ENCODE measurements at places on chromosomes 16 and 17.
A peak's percentile ranks its signal among the peaks of the same experiment; 100 is the strongest.

DNA sequence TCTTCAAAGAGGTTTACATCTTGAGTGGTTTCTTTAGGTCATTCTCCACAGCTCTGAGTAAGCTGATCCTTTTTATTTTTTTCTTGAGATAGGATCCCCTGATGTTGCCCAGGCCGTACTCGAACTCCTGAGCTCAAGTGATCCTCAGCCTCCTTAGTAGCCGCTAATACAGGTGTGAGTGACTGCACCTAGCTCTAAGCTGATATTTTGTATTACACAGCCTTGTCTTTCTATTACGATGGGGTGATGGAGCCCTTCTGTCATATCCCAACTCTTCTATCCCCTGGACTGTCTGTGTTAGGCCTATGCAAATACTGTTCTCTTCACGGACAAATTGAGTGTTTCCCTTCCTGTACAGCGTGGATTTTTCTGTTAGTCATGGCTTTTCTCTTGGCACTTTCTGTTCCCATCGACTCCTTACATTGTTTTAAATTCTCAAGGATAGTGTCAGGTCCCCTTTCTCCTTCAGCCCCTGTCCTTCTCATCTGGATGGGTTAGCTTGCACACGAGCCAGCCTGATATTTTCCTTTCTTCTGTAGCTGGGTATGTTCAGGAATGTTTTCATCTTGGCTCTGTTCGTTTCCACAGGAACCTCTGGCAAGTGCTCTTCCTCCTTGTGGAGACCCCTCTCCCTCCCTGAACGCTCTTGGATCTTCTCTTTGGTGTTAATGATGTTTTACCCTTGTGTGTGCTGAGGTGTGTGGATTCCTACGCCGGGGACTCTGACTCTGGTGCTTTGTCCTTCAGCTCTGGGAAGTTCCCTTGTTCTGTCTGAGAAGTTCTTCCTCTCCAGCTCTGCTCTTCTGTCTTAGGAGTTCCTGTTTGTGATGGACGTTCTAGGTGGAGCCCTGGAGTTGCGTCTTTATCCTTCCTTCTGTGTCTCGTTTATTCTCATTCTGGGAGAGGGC lies 2.3 kb downstream of the BANP start:
- H3K36me3 ChIP-seq: peaks cover 41% of the 10 kb centered on the region
- H3K27me3 ChIP-seq: no peaks in the 10 kb centered on the region
- peak overlapping the region; percentile 50 for H3K4me3 ChIP-seq

- no peak overlapping the region for H3K4me3 ChIP-seq
- DNase-seq: no peak
- H3K27ac ChIP-seq: no peak overlapping the region
- H3K36me3 ChIP-seq: no peaks in the 10 kb centered on the region
Observed at GRCh38 chr16:12343913-12344312, 367.4 kb downstream of the SNX29 start.

- no peak for DNase-seq
- no peaks in the 10 kb centered on the region for H3K36me3 ChIP-seq
Observed at GRCh38 chr17:10879190-10879836, 41.4 kb upstream of the PIRT start.

DNA sequence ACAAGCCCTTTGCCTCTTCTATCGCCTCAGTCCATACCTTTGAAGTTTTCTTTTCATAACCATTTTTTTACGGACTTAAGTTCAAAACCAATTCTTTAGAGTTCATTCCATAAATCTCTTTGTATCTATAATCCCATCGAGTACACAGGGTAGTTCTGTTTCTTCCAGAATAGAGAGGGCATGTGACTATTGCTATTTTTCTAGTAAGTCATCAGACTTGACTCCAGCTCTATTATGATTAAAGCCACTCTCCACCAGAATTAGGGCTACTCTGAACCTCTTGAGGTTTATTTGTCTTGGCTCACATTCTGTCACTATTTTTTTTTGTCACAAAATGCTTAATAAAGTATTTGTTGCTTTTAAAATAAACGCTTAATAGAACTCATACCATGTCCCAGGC lies 191.9 kb upstream of the AXIN2 start:
- H3K4me3 ChIP-seq: no peak overlapping the region
- peaks cover 9% of the 10 kb centered on the region for H3K4me1 ChIP-seq
- no peak overlapping the region for H3K27ac ChIP-seq
- no peak for DNase-seq
- no peaks in the 10 kb centered on the region for H3K36me3 ChIP-seq

DNA sequence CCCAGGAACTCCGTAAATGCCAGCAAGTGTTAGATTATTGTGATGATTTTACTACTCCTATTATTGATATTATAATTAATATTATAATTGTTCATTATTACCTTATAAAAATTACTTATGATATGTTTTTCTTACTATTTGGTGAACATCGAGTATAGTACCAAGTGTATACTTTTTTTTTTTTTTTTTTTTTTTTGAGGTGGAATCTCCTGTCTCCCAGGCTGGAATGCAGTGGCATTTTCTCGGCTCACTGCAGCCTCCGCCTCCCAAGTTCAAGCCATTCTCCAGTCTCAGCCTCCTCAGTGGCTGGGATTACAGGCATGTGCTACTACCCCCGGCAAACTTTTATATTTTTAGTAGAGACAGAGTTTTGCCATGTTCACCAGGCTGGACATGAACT lies 347.0 kb downstream of the WWOX start:
- H3K36me3 ChIP-seq: no peaks in the 10 kb centered on the region
- no peaks in the 10 kb centered on the region for H3K27me3 ChIP-seq
- no peak overlapping the region for H3K27ac ChIP-seq

- H3K27me3 ChIP-seq: peaks cover 4% of the 10 kb centered on the region
- peaks cover 7% of the 10 kb centered on the region for H3K36me3 ChIP-seq
- H3K27ac ChIP-seq: peak overlapping the region; percentile 62
- H3K4me3 ChIP-seq: peak overlapping the region; percentile 94
- H3K4me1 ChIP-seq: peaks cover 55% of the 10 kb centered on the region
Observed at GRCh38 chr17:27457360-27457715, 1.1 kb downstream of the KSR1 start.

- no peaks in the 10 kb centered on the region for H3K27me3 ChIP-seq
- no peak for DNase-seq
- no peaks in the 10 kb centered on the region for H3K36me3 ChIP-seq
- H3K4me3 ChIP-seq: no peak overlapping the region
- H3K4me1 ChIP-seq: no peaks in the 10 kb centered on the region
Observed at GRCh38 chr17:9162275-9162985, 141.1 kb downstream of the NTN1 start.

- H3K4me3 ChIP-seq: no peak overlapping the region
- DNase-seq: no peak
- H3K27ac ChIP-seq: no peak overlapping the region
- H3K27me3 ChIP-seq: peaks cover 3% of the 10 kb centered on the region
Observed at GRCh38 chr17:16999931-17000625, 28.2 kb upstream of the TNFRSF13B start.

DNA sequence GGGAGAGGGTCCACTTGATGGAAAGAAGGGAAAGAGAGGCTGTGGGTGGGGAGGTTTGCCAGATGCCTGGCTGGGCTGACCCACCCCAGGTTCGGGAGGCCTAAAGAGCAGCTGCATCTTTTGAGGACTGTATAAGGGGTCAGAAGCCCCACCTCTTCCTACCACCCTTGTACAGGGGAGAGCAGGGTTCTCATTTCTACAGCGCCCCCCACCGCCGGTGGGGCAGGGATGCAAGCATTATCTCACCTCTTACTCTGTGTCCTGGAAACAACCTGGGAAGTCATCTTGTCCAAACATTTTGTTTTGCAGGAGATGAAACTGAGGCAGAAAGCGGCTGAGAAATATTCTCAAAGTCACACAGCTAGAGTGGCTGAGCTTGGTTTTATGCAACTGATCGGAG lies 22.5 kb upstream of the CCDC182 start:
- DNase-seq: no peak
- peaks cover 3% of the 10 kb centered on the region for H3K36me3 ChIP-seq
- no peaks in the 10 kb centered on the region for H3K4me1 ChIP-seq

- H3K4me3 ChIP-seq: no peak overlapping the region
- H3K36me3 ChIP-seq: peaks cover 43% of the 10 kb centered on the region
- peak overlapping the region; percentile 29 for H3K27ac ChIP-seq
- H3K27me3 ChIP-seq: no peaks in the 10 kb centered on the region
- peaks cover 13% of the 10 kb centered on the region for H3K4me1 ChIP-seq
- DNase-seq: no peak
Observed at GRCh38 chr16:1651974-1652312, 26.1 kb upstream of the JPT2 start.

- H3K36me3 ChIP-seq: peaks cover 2% of the 10 kb centered on the region
- H3K27ac ChIP-seq: no peak overlapping the region
- DNase-seq: no peak
- H3K27me3 ChIP-seq: no peaks in the 10 kb centered on the region
Observed at GRCh38 chr17:67490471-67490870, 113.4 kb downstream of the PITPNC1 start.

DNA sequence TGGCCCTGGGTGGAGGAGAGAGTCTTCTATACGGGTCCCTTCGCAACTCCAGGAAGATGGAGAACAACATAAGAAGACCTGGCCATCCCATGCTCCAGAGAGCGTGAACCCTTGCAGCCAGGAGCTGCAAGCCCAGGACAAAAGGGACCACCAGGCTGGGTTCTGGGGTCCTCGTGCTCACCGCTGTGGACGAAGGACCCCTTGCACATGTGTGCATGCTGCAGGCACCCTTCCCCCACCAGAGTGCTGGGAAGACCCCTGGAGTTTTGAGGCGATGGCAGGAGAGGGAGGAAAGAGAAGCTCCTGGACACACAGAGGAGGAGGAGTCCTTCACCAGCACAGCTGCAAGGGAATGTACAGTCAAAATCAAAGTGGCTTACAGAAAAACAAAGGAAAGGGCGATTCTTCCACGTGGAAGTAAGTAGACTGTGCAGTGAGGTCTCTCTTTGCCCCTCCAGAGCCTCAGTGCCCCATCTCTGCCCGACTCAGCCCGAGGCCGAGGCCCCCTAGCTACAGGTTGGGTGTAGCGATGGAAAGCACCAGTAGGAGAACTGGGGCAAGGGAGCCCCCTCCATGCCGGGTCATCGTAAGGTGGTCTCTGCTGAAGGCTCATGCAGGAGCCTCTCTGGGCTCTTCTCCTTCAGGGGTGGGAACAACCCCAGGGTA lies 51.3 kb downstream of the PIMREG start:
- peaks cover 10% of the 10 kb centered on the region for H3K27me3 ChIP-seq
- no peak for DNase-seq
- peaks cover 13% of the 10 kb centered on the region for H3K4me1 ChIP-seq
- no peak overlapping the region for H3K27ac ChIP-seq
- no peak overlapping the region for H3K4me3 ChIP-seq

- no peak overlapping the region for H3K27ac ChIP-seq
- H3K4me1 ChIP-seq: no peaks in the 10 kb centered on the region
- DNase-seq: no peak
- no peak overlapping the region for H3K4me3 ChIP-seq
Observed at GRCh38 chr16:53041320-53042051, 11.2 kb downstream of the CHD9NB start.

GRCh38 chr17:71899317-71899716 lies 221.5 kb upstream of the SOX9 start:
- no peak overlapping the region for H3K27ac ChIP-seq
- no peaks in the 10 kb centered on the region for H3K27me3 ChIP-seq
- no peaks in the 10 kb centered on the region for H3K36me3 ChIP-seq
- no peaks in the 10 kb centered on the region for H3K4me1 ChIP-seq
- DNase-seq: no peak
- H3K4me3 ChIP-seq: no peak overlapping the region

DNA sequence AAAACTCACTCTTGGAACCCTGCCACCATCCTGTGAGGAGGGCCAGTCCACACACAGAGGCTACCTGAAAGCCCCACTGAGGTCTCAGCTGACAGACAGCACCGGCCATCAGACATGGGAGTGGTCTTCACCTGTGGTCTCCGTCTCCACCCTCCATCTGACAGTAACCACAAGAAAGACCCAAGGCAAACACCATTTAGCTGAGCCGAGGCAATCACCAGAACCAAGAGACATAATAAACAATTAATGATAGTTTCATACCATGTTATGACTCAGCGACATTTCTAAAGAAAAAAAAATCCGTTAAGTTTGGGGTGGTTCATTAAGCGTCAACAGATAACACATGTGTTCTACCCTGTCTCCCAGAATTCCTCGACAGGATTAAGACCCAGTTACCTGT lies 6.1 kb upstream of the EVPLL start:
- no peak for DNase-seq
- H3K4me3 ChIP-seq: no peak overlapping the region
- H3K27ac ChIP-seq: peak overlapping the region; percentile 0

DNA sequence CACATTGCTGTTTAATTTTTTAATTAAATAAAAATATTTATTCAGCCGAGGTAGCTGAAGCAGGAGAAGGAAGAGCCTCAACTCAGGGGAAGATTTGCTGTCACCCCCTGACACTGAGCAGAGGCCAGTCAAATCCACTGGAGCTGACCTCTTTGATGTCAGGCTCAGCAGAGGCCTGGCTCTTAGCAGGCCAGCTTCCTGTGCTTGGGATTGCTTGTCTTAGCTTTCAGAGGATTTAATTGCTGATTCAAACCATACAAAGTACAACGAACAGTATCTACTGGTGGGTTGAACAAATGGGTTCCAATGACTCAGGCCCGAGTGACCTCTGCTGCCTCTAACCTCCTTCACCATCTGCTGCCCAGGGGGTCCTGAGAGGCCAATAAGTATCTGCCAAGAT lies 417.0 kb upstream of the HSBP1 start:
- H3K27me3 ChIP-seq: no peaks in the 10 kb centered on the region
- DNase-seq: no peak

DNA sequence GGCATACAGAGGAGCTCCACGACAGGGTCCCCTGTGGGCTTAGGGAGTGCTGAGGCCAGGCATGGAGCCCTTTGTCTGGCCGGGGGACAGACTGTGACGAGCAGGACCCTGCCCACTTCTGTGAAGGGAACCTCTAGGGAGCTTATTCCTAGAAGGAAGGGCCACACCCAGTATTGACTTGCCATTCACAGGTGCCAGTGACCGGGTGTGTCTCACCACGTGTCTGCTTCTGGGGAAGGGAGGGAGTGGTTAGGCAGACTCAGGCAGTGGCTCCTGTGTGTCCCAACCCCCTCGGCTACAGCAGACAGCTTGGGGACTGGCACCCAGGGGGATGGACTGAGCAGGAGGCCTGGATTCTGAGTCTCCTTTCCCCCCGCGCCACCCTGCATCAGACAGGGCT lies 57.2 kb downstream of the SOCS1 start:
- no peaks in the 10 kb centered on the region for H3K27me3 ChIP-seq
- peak overlapping the region; percentile 29 for H3K4me3 ChIP-seq
- peaks cover 5% of the 10 kb centered on the region for H3K36me3 ChIP-seq
- DNase-seq: peak; percentile 58

GRCh38 chr17:2202302-2202995 lies 101.1 kb downstream of the SMG6 start:
- peaks cover 27% of the 10 kb centered on the region for H3K36me3 ChIP-seq
- DNase-seq: no peak
- H3K4me1 ChIP-seq: peaks cover 33% of the 10 kb centered on the region
- no peaks in the 10 kb centered on the region for H3K27me3 ChIP-seq
- H3K4me3 ChIP-seq: peak overlapping the region; percentile 8
- H3K27ac ChIP-seq: peak overlapping the region; percentile 85

DNA sequence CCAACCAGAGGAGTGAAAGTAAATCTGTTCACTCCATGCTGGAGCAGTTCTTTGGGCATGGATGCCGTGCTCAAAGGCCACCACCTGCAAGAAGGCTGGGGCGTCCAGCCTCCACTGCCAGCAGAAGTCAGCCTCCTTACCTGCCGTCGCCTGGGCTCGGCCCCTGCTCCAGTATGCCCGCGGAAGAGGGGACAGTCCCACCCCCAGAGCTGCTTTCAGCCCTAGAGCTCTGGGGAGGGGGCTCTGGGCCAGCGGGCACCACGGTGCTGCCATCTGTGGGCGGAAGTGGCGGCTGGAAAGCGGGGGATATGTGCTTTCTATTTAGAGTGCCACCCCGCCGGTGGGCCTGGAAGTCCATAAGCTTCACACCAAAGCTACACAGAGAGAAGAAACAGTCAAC lies 75.9 kb downstream of the ARHGAP17 start:
- no peak overlapping the region for H3K27ac ChIP-seq
- H3K27me3 ChIP-seq: no peaks in the 10 kb centered on the region
- no peak for DNase-seq
- no peak overlapping the region for H3K4me3 ChIP-seq
- H3K36me3 ChIP-seq: peaks cover 34% of the 10 kb centered on the region
- no peaks in the 10 kb centered on the region for H3K4me1 ChIP-seq

All from activated CD4-positive, alpha-beta memory T cell treated with anti-CD3 and anti-CD28 coated beads, Interleukin-2, amount 10 ng/mL, durations not matched to agents 7 days and 5 days (primary cell).